ENCODE measurements at places on chromosomes 1 and 21.

GRCh38 chr1:91582431-91582921 lies 81.8 kb downstream of the CDC7 start:
- no peaks in the 10 kb centered on the region for H3K4me1 ChIP-seq
- no peaks in the 10 kb centered on the region for H3K36me3 ChIP-seq
- no peaks in the 10 kb centered on the region for H3K27me3 ChIP-seq
- H3K27ac ChIP-seq, result no peak overlapping the region
- no peak overlapping the region for H3K4me3 ChIP-seq

GRCh38 chr1:92992054-92992453 lies 30.8 kb upstream of the DIPK1A start:
- H3K27ac ChIP-seq, result no peak overlapping the region
- no peak overlapping the region for H3K4me3 ChIP-seq
- H3K27me3 ChIP-seq, result no peaks in the 10 kb centered on the region
- DNase-seq, result no peak

DNA sequence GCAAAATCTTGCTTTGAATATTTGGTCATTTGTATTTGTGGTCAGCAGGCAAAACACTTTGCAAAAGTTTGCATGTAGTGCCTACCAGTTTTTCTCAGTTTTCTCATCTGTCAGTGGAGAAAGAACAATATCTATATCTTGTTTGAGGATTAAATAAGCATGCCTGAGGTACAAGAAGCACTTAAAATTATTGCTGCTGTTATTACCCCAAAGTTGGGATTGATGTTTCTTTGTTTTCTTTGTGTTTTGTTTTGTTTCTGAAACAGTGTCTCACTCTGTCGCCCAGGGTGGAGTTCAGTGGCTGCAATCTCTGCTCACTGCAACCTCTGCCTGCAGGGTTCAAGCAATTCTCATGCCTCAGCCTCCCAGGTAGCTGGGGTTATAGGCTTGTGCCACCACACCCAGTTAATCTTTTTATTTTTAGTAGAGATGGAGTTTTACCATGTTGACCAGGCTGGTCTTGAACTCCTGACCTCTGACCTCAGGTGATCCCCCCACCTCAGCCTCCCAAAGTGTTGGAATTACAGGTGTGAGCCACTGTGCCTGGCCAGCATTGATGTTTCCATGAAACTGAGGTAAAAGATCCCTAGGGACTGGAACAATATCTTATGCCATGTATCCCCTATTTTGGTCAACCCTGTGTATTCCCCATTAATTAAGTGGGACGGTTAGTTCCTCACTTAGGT lies 15.9 kb downstream of the RAP1A start:
- H3K27ac ChIP-seq, result no peak overlapping the region
- peaks cover 79% of the 10 kb centered on the region for H3K4me1 ChIP-seq
- no peaks in the 10 kb centered on the region for H3K36me3 ChIP-seq
- DNase-seq, result no peak

DNA sequence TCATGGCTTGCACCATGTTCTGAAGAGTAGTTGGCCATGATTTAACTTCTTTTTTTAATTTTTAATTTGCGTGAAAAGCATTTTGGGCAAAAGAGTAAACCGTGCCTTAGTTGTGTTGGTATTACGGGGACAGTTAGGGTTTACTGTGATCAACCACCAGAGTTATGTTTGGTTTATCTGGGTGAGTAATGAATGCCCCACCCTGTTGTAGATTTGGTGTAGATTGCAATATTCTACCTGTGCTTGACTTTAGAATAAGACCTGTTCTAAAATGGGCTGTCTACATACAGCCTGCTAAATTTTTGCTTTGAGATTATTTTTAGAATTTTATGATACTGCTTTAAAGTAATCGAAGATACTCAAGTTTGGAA lies 1.4 kb downstream of the USP25 start:
- peak overlapping the region; percentile 82 for H3K4me3 ChIP-seq
- H3K4me1 ChIP-seq, result peaks cover 19% of the 10 kb centered on the region
- peak; percentile 58 for DNase-seq
- peaks cover 2% of the 10 kb centered on the region for H3K27me3 ChIP-seq
- peak overlapping the region; percentile 27 for H3K27ac ChIP-seq

All from Karpas-422 (cell line).